GM19239 (cell line): ENCODE measurements at places on chromosomes 11 and 22.

GRCh38 chr22:50009251-50009650, 3.3 kb downstream of the IL17REL start:
- DNase-seq = no peak

DNA sequence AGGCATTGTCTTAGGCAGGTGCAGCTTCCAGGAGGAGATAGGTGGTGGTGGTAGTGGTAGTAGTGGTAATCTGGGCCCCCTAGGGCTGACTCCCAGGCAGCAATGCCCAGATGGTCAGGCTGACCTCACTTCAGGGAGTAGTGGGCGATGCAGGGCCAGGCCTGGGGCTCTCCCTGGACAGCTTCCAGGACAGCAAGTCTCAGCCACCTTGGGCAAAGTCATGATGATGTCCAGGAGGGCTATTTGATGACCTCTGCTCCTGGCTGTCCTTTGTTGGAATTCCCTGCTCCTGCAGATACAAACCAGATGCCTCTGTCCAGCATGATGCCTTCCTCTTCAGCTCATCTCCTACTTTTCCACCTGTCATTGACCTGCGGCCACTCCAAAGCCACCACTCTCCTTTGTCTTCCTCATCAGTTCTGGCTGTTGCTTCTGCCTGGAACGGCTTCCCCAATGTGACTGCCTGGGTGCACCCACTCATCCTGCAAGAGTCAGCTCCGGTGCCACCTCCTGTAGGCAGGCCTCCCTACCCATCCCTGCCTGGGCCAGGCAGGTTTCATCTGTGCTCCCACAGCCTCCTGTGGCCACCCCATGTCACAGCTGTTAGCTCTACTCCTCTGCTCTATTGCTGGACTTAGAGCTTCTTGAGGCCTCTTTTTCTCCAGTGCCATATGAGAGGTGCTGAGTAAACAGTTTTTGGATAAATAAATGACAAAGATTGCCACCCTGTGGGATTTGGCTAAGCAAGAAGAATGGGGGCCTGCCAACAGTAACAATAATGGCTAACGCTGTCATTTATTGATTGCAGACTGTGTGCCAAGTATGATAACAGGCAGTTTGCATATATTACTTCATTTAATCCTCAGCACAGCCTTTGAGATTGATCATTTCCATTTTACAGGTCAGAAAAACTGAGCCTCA, 172.9 kb upstream of the NECTIN1 start:
- no peak for DNase-seq

DNA sequence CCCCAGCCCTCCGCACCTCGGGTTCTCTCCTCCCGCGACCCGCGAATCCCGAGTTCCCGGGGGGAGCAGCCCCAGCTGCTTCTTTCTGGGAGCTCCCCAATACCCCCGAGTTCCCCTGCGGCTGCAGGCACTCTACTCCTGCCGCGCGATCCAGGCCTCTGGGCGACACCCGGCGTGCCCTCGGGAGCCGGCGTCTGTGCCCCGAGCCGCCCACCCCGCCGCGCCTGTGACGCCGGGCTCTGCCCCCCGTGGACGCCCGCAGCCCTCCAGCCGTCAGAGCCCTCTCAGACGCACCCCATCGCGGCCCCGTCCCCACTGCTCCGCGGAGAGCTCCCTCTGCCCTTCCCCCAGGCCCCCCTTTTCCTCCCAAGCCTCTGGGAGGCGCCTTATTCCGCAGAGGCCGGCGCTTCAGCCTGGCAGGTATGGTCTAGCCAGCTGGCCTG, 422 bp downstream of the GLB1L2 start:
- no peak for DNase-seq

DNA sequence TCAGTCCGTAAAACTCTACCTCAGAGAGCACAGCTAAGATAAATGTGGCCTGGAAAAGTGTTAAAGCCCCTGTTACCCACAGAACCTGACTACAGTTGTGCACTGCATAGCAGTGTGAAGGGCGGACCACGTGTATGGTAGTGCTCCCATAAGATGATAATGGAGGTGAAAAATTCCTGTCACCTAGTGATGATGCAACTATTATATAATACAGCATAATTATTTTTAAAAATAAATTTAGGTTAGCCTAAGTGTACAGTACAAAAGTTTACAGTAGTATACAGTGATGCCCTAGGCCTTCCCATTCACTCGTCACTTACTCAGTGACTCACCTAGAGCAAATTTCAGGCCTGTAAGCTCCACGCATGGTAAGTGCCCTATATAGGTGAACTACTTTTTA, 76.6 kb upstream of the RASSF10 start:
- no peak for DNase-seq

DNA sequence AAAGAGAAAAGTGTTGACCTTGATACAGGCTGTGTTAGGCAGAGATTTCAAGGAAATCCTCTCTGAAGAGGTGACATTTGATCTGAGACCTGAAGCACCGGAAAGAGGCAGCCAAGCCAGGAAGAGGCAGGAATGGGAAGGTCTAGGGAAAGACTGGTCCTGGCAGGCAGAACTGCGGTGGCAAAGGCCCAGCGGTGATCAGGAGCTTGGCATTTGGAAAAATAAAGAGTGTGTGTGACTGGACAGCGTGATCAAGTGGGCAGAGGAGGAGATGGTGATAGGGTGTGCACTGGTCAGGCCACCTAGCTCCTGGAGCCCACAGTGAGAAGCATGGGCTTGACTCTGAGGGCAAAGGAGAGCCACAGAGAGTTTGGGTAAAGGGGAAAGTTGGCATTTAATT, 27.2 kb upstream of the GAB4 start:
- no peak for DNase-seq

DNA sequence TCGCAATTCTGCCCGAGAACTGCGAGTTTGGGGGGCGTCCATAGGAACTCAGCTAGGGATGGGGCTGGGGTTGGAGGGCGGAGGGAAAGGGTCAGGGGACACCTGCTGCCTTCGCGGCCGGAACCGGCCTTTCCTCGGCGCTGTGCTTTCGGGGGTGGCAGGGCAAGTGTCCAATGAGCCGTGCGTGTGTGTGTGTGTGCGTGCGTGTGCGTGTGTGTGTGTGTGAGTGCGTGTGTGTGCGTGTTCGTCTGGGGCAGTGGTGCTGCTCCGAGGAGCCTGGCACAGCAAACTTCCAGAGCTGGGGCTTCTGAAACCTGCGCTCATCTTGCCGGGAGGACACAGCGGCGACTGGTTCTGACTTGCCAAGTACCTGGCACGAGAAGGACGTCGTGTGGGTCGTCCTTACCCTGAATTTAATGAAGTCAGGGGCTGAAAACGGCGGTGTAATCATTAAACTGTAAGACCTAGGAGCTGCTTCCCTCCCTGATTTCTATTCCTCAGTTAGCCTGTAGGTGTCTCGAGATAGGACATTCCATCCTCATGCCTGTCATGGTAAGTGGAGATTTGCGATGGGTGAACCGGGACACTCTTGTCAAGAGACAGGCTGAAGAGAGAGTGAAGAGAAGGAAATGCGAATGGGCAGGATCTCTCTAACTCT, 27.0 kb upstream of the AMOTL1 start:
- peak; percentile 47 for DNase-seq

GRCh38 chr11:22808571-22809197, 20.9 kb downstream of the SVIP start:
- DNase-seq = no peak

DNA sequence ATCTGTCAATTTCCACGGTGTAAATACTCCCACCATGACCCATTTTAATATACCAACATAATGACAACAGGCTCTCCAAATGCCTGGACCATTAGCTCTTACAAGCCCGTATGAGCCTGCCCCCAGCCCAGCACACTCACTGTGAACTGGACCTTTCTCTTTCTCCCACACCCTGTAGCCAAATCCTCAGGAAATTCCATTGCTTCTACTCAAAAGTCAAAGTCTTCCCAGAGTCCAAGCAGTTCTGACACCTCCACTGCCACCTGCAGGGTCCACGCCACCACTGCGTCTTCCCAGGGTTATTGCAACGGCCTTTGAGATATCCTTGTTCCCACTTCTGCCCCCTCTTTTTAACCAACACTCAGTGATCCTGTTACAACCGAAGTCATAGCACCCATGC, 110.1 kb upstream of the ASPHD2 start:
- no peak for DNase-seq

GRCh38 chr11:114033066-114033465, 26.4 kb upstream of the ZBTB16 start:
- no peak for DNase-seq

DNA sequence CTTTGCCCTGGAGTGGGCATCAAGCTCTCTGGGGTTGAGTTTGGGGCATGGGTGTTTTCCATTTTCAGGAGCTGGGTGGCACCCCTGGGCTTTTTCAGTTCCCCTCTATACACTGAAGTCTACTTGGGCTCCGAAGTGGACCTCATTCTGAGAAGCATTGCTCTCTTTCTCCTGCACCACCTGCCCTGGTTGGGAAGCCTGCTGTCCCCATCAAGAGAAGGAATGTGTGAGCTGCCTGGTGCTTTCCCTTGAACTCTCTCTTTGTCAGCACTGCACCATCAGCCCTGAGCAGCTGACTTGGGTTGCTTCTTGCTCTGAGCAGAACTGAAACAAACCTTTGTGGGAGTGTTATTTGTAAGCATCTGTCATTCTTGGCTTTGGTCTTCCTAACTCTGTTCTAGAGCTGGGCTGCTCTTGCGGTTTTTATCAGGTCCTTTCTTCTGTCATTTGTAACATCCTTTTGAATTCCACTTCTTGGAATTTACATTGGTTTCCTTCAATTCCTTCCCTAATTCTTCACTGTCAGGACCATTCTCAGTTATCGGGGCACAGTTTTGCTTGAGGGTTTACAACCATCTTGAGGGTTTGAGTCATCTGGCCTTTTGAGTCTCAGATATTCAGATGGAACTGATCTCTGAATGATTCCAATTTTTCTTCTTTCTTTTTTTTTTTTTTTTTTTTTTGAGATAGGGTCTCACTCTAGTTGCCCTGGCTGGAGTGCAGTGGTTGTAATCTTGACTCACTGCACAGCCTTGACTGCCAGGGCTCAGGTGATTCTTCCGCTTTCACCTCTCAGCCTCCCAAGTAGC, 20.5 kb downstream of the UBE2L3 start:
- peak; percentile 70 for DNase-seq
